ENCODE measurements at places on chromosomes 1 and 21.

DNA sequence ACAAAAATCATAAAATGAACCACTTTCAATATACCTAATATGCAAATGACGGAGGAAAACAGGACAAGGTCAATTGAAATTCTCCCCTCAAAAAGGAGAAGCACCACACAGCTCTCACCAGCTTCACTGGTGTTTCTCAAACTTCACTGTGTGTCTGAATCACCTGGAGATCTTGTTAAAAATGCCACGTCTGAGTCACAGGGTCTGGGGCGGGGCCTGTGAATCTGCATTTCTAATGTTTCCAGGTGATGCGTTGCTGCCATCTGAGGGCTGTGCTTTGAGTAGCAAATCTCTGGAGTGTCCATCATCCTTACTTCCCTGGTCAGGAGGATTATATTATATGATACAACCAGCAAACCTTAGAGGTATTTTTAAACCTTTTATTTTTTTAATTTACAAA lies 9.0 kb downstream of the CLDN19 start:
- peak; percentile 34 for DNase-seq

GRCh38 chr1:203999618-204000017 lies 73.3 kb upstream of the SOX13 start:
- no peak for DNase-seq

DNA sequence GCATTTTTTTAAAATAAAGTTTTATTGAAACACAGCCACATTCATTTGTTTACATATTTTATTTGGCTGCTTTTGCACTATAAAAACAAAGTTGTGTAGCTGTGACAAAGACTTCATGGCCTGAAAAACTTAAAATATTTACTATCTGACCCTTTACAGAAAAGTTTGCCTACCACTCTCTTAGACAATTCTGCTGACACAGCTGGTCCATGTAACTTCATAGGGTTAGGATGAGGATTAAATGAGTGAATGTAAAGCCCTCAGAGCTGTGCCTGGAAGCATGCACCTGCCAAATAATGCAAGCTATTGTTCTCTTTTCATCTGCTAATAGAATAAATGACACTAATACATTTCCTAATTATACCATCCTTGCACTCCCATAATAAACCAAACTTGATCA lies 67.7 kb downstream of the FCRL5 start:
- no peak for DNase-seq

DNA sequence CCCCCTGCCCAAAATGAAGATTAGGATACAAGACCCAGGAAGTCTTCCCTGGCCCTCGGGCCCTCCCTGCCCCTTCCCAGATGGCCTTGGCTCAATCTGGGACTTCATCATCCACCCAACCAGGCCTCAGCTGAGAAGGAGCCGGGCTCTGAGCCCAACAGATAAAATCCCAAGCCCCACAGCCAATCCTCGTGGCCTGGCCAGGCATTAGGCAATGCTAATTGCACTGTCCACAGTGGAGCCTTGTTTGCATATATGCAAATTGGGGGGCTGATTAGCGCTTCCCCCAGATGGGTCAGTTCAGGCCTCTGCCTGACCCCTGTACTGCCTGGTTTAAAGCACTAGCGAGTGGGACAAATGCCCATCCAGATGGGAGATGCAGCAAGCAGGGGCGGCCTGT lies 34.9 kb downstream of the IGSF21 start:
- no peak for DNase-seq

DNA sequence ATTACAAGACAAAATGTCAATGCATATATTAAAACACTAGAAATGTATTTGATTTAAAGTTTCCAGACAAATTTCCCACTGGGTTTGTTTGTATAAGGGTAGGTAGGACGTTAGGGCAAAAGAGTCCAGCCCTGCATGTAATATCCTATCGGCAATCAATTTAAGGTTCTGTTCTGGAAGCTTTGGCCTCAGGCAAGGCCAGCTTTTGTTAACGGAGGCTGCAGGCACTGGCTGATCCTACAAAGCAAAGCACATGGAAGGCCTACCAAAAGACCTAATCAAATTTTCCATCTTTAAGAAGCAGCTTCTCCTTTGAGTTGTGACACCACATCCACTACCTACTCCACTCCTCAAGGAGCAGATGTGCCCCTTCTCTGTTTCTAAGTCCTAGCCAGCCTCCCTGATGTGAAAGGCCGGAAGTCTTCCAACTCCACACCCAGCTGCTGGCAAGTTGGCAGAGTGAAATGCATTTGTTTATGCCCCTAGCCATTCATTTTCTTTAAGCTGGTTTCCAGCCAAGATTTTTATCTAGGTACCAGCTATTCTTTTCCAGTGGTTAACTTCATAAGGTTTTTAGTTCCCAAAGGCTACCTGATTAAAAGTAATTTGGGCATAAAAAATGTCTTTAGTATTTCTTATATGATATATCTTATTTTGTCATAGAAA lies 452.6 kb downstream of the PTBP2 start:
- DNase-seq, result no peak

- no peak for DNase-seq
Observed at GRCh38 chr1:27572679-27573426, 31.1 kb downstream of the AHDC1 start.

Data from stimulated activated CD4-positive, alpha-beta T cell treated with anti-CD3 and anti-CD28 coated beads, Interleukin-15, amount 100 ng/mL, for 1 hour (primary cell).